Fibroblast of gingiva (primary cell): ENCODE measurements at places on chromosomes 7 and 10.
A peak's percentile ranks its signal among the peaks of the same experiment; 100 is the strongest.

GRCh38 chr10:24694086-24694485 is 29.6 kb downstream of the ARHGAP21 start:
- peak; percentile 75 for DNase-seq

GRCh38 chr10:69868821-69869220 is 67.1 kb downstream of the COL13A1 start:
- no peak for DNase-seq

DNA sequence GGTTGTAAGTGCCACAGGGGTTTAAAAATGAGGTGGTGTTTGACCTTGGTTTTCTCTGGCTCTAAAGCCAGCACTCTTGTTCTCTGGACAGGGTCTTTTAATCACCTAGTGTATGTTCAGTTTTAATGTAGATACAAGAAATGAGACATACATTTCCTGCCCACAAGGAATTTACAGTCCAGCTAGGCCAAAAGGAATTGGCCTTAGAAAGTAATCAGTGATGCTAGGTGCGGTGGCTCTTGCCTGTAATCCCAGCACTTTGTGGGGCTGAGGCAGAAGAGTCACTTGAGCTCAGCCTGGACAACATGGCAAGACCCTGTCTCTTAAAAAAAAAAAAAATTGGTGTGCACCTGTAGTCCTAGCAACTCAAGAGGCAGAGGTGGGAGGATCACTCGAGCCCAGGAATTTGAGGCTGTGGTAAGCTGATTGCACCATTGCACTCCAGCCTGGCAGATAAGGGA is 100.2 kb downstream of the LRMDA start:
- DNase-seq: no peak

DNA sequence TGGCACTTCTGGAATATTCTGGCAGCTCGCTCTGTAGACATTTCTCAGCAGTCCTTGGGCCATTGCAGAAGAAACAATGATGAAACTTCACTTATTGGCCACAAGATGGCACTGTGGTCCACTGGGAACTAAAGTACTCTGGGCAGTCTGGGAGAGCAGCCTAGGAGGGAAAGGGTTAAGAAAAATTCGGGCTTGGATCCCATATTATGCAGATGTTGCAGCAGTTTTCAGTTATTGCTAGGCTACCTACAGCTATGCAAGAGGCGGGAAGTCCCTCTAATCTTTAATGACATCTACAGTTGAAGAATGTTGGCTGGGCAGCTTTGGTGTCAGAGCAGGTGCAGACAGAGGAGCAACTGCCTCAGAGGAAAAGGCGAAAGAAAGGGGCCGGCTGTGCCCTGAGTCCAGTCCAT is 201.7 kb upstream of the PRSS58 start:
- DNase-seq: peak; percentile 84

DNA sequence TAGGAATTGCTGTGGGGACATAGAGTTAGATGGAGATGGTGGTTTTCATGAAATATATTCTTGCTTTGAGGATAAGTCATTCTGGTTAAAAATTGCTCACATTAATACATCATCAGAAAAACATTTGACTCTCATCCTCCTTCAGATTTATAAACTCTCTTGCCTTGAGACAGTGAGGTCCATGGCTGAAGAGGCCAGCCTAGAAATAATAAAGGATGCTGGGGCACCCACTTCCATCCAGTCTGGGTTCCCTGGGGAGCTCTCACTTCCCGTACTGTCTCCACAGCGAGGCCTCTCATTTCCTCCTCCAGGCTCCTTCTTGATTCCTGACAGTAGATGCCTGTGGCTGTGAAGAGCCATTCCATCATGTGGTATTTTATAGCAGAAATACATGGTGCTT is 73.3 kb upstream of the PRKG1 start:
- DNase-seq: no peak

DNA sequence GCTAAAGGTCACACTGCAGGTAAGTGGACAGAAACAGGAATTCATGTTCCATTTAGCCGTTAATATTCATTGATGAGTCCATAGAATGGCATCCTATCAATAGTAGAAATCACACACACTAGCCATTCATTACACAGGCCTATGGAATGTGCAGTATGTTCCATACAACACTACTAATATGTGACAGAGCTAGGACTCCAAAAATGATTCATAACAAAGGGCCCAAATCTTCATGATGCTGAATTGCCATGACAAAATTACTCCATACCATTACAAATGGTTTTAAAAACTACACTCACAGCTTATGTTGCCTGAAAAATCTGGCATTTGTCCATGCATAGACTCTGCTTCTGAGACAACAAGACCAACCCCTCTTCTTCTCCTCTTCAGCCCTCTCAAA is 549.1 kb downstream of the XPNPEP1 start:
- DNase-seq: peak; percentile 1

GRCh38 chr7:83913174-83913573 is 264.2 kb upstream of the SEMA3E start:
- no peak for DNase-seq

- DNase-seq: peak; percentile 63
Observed at GRCh38 chr7:66344166-66344565, 139.0 kb downstream of the TPST1 start.

DNA sequence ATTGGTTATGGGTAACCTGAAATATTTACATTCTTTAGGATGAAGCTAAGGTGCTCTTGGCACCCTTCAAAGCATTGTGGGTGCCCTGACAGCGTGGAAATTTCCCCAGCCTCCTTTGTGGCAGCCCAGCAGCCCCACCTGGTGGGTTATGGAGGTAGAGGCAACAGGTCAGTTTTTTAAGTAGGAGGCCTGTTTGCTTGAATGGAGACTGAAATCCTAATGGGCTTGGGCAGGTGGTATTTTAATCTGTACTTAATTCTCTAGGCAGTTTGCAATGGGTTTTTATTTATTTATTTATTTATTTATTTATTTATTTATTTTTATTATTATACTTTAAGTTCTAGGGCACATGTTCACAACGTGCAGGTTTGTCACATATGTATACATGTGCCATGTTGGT is 139.4 kb downstream of the EPC1 start:
- peak; percentile 16 for DNase-seq

DNA sequence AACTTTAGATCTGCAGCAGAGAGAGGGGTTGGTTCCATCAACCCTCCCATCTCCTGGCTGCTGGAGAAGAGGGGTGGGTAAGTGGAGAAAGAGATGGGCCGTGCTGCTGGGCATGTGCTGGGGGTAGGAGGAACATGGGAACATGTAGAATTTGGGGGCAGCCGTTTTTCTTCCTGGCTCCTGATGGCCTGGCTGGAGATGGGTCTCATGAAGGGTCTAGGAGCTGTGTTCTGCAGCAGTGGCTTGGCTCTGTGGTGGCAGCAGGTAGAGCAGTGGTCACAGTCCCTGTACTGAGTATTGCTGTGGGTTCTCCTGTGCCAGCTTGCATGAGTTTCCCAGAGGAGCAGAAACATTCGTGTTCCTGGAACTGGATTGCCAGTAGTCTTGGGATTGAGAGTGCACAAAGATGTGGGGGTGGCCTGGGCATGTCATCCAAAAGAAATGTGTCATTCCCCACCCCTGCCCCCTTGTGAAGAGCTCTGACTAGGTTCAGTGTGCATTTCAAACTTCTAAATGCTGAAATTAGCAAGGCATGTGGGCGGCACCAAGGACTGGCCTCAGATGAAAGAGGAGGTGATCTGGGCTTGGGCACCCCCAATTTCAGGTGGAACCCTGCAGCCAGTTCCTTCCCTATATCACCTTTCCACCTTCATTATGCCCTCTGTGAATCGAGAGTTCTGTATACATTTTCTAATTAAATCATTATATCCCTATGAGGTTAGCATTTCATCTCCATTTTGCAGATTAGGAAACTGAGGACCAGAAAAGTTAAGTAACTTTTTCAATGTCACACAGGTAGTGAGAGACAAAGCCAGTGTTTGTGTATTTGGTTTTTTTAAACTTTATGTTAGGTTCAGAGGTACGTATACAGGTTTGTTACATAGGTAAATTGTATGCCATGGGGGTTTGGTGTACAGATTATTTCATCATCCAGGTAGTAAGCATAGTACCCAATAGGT is 2.1 kb downstream of the CHST3 start:
- DNase-seq: peak; percentile 49

DNA sequence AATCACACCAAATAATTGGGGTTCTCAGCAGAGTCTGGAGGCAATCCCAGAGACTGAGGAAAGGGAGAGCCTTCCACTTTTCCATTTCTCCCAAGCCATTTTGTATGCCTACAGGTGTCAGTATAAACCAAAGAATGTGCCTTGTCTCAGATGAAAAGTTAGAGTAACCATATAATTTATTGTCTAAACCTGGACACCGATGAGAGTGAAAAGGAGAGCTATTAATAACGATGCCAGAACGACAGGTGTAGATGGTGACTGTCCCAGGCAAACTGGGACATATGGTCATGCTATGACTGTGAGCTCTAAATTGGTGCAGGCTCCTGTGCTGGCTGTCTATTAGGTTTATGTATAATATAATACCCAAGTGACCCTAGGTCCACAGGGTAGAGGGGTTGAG is 219.6 kb downstream of the ARHGAP12 start:
- no peak for DNase-seq
